ENCODE measurements at places on chromosomes 7 and 10.

- DNase-seq, result no peak
Measured at GRCh38 chr10:21870849-21871248, 132.7 kb downstream of the DNAJC1 start.

DNA sequence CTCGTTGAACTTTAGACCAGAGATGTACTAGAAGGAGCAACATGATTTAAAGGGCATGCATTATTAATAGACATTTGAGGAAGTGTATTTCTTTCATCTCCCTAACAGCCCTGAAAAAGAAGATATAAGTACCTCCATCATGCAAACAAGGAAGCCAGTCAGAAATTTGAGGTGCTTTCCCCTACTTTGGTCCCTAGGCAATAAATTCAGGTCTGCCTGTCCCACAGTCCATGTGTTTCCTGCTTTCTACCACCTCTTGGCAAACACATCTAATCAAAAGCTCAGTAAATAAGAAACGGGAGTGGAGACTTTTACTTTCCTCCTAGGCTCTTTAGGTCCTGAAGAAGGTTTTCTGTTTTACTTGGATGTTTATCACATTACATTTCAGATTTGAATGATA is 5.2 kb upstream of the SEMA3C start:
- no peak for DNase-seq

DNA sequence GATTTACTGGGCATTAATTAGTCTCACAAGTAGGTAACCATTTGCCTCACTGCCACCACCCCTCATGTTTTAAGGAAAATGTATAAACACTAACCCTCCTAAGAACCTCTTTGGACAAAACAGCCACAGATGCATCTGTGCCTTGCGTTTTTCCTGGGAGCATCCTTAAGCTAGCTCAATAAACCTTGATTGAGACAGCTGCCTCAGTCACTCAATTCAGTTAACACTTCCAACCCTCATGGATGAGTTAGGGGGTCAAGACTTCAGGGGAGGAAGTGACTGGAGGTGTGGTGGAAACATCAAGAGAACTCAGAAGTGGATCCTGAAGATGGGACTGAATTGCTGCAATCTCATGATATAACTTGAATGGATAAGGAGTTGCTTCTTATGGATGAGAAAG is 31.5 kb downstream of the CUL2 start:
- DNase-seq, result no peak

DNA sequence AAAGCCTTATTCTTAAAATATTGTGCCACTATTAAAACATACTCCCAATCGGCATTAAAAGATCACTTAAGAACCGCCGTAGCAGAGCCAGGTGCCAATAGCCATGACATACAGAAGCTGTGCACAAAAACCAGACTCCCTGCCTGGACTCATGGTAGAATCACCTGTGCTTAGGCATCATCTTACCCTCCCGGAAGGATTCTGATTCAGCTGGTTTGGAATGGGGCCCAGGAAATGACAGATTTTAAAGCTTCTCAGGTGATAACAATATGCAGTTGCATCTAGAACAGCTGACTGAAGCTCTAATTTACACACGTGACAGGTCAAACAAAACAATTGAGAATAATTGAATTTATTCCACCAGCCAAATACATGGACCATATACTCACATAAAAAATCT is 10.7 kb downstream of the A1CF start:
- DNase-seq, result no peak

DNA sequence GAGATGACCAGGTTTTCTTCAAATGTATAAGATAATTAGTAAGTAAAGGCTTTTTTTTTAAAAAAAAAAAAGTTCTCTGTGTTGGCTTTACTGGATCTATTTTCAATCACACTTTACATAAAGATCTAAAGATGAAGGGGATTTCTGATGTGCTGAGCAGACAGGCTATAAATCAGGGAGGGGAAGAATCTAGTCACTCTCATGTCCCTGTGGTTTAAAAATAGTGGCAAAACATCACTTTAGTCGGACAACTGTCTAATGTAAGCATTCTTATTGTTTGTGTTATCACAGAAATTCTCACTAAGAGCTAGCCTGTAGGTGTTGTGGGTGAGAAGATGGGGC is 132.7 kb downstream of the ICA1 start:
- no peak for DNase-seq

- DNase-seq, result no peak
Measured at GRCh38 chr10:109912335-109913281, 10.7 kb downstream of the XPNPEP1 start.

DNA sequence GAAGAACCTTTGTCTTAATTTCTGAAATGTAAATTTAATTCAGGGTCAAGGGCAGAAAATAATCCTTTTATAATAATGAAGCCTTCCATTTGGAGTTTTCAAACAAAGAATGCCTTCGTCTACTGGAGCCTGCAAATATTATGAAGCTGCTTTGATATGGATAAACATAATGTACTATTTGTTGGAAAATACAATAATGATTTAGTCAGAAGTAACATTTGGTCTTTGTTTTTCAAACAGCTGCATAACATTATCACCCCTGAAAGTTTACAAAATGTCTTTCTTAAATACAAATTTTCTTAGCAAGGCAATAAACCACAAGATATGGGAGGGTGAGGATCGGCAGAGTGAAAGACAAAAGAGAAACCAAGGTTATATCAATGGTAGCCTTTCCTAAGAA is 41.5 kb downstream of the TMEM26 start:
- DNase-seq, result no peak

GRCh38 chr7:128215739-128216138 is 25.3 kb upstream of the LEP start:
- no peak for DNase-seq

DNA sequence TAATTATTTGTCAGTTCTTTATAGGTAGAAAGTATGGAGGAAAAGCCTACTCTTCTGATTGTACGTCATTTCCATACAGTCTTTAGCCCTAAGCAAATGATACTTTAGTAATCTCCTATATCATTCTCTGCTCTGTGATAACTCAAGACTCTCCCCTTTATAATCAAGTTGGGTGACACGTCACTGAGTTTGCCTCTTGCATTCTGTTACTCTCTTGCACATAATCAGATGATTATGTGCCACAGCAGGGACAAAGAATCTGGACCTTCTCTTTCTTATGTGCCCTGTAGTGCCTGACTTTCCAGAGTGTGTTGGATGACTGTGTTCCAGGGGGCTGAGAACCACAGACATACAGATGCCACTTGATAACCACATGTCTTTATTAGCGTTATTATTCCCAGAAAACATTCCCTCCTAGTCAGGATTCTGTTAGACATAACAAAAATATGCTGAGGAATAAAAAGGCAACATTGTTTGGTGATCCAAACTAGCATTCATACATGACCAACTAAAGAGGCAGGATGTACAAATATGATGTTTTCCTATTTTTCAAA is 116.4 kb upstream of the HGF start:
- no peak for DNase-seq

DNA sequence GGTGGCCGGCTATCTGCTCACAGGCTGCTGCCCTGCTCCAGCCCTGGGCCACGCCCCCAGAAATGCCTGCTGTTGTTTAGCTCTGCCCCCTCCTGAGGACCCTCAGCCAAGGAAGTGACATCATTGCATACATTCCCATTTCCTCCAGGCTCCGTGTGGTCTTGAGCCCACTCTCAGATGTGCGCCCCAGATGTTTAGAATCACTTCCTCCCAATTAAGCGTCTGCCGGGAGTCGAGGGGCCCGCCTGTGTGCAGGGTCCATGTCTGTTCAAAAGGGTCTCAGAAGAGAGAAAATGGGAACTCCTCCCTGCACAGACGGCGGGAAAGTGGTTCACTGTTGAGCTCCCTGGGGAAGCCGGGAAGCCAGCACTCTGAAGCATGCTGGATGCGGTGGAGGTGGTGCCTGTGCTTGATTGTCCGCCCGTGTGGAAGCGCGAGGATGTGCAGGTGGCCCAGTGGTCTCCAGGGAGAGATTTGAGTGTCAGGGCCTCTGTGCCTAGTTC is 116.9 kb upstream of the PPIF start:
- DNase-seq, result no peak

GRCh38 chr10:120132811-120133210 is 240.3 kb downstream of the SEC23IP start:
- DNase-seq, result no peak

DNA sequence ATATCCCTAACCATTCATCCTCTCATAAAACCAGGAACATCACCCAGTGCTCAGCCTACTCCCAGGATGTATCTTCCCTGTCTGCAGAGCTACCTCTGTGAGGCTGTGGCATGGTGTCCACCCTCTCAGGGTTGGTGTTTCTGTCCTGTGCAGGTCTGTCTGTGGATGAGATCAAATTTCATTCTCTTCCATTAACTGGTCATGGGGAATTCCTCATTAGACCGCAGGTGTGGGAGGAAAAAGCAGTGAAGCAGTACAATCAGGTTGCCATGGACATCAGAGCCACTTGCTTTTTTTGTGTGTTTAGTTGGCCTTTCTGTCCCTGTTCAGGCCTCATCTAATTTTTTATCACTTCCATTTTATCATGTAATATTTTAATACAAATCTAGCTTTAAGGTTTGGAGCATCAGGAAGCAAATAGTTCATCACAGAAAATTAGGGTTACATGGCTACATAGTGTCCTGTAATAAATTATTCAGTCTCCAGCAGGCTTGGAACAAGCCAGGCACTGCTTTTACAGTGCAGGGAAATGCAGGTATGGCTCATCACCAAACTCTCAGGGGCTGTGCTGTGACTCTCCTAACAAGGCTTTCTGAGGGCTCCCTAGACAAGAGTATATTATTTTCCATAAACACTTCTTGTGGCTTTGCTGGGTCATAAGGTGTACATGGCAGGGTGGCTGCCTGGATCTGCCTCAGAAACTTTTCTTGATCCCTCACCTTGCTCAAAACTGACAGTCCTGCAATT is 594.9 kb upstream of the IGFBP3 start:
- DNase-seq, result no peak

DNA sequence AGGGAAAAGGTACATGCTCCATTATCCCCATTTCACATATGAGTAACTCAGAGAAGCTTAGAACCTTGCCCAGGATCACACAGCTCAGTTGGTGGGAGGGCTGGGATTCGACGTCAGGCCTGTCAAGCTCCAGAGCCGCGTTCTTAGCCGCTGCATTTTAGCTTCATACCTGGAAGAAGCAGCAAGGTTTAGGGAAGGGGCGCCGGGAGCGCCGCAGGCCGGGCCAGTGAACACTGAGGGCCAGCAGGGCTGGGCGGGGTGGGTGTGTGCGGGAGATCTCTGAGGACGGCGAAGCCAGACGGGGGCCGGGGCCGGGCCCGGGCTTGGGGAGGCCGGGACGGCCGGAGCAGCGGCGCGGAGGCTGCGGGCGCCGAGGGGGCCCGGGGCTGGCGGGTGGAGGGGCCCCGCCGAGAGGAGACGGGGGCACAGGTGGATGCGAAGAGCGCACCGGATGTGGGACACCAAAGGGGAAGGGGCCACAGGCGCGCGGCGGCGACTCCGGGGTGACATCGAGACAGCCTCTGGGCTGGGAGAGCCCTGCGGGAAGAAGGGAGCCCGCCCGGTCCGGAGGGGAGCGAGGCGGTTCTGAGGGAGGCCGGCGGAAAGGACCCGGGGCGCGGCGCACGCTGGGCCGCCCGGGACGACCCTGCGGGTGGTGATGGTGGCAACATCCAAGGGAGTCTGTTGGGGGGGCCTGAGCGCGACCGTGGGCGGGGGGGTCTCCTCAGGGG is 498 bp downstream of the NDST2 start:
- no peak for DNase-seq

DNA sequence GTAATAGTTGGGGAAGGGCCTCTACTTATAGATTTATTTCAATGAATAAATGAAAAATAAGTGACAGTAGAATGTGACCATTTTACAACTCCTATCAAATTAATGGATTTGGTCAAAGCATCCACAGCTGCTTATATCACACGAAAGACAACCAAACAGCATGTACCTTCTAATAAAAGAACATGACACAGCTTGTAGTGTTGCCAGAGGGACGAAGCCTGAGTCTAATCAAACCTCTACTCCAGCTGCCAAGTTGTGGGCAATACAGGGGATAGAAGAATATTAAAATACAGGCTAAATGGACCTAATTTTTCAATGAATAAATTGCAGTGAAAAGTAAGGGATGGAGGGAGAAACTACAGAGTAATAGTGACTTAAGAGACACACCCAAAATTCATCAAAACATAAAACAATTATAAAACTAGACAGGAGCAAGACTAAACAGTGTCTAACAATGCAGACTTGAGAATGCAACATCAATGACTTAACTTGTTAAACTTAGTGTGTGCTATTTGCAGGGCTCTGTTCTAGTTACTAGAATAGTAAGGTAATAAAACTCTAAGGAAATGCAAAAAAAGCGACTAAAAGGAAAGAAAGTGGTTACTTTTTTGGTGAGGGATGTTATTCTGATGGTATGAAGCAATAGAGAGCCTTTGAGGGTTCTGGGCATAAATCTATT is 853.8 kb downstream of the GRM8 start:
- DNase-seq, result no peak

DNA sequence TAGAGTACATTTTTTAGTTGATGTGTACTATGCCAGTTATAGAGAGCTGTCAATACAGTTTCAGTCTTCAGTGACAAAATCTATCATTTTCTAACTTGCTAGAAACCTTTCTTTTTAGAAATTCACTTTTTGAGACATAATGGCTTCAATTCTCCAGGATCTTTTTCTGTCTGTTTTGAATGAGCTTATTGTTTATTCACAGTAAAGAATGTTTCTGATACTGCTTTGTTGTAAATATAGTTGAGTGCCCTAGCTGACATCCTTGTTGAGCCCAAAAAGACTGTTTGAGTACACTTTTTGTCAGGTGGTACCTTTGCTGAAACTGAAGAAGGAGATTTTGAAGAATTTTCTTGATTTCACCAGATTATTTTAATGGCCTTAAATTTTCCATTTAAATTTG is 139.9 kb downstream of the PPP1R9A start:
- no peak for DNase-seq

DNA sequence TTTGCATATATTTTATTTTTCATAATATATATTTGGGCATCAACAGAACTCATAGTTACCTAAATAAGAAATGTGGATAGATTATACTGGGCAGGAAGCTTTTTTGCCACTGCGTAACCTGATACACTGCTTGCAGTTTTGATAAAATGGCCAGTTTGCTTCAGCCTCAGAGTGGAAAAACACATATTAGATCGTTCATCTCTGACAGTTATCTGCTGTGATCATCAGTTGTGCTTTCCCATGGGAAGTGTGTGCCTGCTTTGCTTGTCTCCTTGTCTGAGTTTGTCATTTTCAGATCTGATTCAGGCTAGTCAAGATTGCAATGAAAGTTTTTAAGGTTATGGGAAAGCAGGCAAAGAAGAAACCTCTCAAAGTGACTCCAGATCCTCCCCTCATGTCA is 54.0 kb downstream of the ADAM12 start:
- DNase-seq, result no peak

GRCh38 chr7:129767120-129768015 is 155.8 kb downstream of the NRF1 start:
- no peak for DNase-seq

GRCh38 chr10:112775892-112776674 is 174.0 kb upstream of the TCF7L2 start:
- DNase-seq, result no peak

- DNase-seq, result no peak
Measured at GRCh38 chr7:126755381-126755780, 497.4 kb downstream of the GRM8 start.

All from HFF-Myc (cell line).